ENCODE measurements at places on chromosomes 13 and 19.
A peak's percentile ranks its signal among the peaks of the same experiment; 100 is the strongest.

DNA sequence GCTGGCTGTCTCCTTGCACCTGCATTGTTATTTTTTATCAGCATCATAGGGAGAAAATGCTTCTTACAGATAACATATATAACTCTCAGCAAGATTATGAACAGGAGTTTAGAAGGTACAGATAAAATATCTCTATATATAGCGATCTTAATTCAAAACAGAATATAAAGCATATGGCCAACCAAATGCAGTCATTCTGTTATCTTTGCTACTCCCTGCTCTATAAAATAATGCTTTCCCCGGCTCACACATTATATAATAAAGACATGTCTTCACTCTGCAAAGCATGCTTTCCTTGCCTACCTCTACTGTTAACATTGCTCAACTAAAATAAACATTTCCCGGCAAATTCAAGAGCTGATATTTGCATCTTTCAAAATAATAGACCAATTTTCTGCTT lies 161.7 kb downstream of the FGF14 start:
- DNase-seq: no peak

DNA sequence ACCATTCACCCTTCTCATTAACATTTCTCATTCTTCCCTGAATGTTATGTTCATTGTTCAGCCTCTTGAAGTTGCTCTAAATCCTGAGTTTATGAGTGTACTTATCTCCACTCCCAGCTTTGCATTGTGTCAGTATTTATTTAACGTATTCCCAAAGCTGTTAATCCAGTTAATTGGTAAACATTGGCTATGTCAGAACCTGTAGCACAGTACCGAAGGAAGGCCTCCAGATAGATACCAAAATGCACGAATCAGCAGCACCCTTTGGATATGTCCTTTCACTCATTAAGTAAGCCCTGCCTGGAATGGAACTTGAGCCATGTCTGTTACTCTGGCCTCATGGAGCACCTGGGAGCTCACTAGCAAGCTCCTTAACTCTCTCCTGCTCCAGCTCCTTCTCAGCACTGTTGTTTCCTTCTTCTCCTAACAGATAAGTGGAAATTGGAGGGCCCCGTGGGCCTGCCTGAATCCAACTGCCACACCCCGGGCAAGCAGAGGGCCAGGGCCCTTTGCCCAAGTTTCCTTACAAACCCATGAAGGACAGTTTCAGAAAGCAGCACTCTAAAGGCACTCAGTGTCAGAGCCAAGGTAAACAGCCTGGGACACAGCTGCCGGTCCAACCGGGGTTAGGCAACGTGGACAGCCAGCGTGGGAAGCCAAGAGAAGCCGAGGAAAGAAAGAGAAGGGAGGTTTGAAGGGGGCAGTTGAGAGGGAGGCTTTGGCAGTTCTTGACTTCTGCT lies 155.0 kb upstream of the SERP2 start:
- DNase-seq: no peak

GRCh38 chr19:29596885-29597525 lies 9.1 kb upstream of the POP4 start:
- DNase-seq: no peak

DNA sequence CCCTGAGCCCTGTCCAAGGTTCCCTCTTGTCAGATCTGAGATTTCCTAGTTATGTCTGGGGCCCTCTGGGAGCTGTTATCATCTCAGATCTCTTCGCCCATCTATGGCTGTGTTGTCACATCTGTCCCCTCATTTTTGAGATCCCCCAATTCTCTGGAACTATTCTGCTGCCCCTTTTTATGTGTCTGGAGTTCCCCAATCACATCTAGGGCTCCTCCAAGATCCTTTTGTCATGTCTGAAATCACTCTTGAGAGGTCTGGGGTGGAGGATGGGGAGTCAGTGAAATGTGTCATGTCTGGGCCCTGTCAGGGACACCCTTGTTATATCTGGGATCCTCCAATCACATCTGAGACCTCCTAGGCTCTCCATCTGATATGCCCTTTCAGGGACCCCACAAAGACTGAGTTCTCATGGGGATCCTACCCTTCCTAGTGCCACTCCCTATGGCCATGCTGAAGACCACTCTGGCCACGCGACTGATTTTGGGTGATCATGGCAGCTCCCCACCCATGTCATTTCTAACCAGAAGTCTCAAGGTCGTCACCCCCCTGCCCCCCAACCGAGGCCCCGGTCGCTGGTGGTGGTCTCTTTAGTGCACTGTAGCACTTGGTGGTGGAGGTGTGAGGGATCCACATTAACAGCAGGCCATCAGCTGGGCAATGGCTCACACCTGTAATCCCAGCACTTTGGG lies 3.8 kb upstream of the MYBPC2 start:
- DNase-seq: no peak

DNA sequence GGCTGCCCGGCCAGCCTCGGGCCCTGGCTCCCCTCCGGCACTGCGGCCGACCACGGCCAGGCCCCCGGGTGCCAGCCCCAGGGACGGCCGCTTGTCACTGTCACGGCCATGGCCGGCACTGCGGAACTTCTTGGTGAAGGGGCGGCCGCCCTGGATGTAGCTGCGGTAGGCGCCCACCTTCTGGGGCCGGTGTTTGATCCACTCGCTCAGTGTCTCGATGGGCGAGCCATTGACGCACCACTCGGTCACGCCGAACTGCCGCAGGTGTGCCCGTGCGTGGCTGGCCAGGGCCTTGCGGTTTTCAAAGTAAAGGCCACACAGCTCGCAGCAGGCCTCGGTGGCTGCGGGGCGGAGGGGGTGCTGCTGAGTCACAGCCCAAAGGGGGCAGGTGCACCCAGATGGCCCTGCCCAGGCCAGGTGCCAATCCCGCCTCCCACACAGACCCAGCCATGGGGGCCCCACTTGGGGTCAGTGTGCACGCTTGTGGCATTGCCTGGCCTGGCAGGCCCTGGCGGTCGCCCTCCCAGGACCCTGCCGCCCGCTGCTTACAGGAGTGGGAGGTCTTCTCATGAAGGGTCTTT lies 6.0 kb upstream of the AKAP8L start:
- DNase-seq: no peak

- DNase-seq: no peak
These were observed 1.1 kb upstream of the LTBP4 start for GRCh38 chr19:40599902-40600569.

GRCh38 chr13:41310963-41311405 lies at the start of gene NAA16:
Gene NAA16, plus strand, starts transcription at chr13:41311267. Its CDS starts 262 bp downstream, at chr13:41311529.
- peak; percentile 99 for DNase-seq

DNA sequence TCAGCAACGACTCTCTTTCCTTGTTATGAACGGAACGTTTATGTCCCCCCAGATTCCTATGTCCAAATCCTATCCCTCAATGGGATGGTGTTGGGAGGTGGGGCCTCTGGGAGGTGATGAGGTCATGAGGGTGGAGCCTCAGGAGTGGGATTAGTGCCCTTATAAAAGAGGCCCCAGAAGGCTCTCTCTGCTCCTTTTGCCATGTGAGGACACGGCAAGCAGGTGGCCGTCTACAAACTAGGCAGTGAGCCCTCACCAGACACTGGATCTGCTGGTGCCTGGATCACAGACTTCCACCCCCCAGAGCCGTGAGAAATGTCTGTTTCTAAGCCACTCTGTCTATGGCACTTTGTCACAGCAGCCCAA lies 53.2 kb downstream of the EPS15L1 start:
- DNase-seq: no peak

DNA sequence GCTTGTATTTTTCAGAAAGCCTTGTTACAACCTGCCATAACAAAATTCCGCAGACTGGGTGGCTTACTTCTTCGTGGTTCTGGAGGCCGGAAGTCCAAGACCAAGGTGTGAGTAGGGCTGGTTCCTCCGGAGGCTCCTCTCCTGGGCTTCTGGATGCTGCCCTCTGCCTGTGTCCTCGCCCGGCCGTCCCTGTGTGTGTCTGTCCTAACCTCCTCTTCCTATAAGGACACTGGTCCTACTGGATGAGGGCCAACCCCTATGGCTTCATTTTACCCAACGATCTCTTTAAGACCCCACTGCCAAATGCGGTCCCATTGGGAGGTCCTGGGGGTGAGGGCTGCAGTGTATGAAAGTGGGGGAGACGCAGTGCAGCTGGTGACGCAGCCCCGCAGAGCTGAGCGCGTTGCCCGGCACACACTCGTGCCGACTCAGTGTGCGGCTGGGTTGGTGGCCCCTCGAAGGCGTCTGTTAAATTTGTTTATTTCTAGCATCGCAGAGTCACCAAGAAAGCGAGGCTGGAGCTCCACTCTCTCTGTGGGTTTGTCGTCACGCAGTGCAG lies 116.7 kb downstream of the SOX1 start:
- DNase-seq: no peak

- no peak for DNase-seq
These were observed 71.8 kb downstream of the PEPD start for GRCh38 chr19:33449799-33450198.

- no peak for DNase-seq
These were observed 19.7 kb downstream of the NEK5 start for GRCh38 chr13:52109116-52109670.

- DNase-seq: no peak
These were observed 3.0 kb downstream of the PROZ start for GRCh38 chr13:113161433-113161832.

- DNase-seq: no peak
These were observed 266.8 kb upstream of the TSHZ3 start for GRCh38 chr19:31616031-31616430.

GRCh38 chr19:29944390-29945012 lies 2.5 kb downstream of the URI1 start:
- DNase-seq: no peak

DNA sequence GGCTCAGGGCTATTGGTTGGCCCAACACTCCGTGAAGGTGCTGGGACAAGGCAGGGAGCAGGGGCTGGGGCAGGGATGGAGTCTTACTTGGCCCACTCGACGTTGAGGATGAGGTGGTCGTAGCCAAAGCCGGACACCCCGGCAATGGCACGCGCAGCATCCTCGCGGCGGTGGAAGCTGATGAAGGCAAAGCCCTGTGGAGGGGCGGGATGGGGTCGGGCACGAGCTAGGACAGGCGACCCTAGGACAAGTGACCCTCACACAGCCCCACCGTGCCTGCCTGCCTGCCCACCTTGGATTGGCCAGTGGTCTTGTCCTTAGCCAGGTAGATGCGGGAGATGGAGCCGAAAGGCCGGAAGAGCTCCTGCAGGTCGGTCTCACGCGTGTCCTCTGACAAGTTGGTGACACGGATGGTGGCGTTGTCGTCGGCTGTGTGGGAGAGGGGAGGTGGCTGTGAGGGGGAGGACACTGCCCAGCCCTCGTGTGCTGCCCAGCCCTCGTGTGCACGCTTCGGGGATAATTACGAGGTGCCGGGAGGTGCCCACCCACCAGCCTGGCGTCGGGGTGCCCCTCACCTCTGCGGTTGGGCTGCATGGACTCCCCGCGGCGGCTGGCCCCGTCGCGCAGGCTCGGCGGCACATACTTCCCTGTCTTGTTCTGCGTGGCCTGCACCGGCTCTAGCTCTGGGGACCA lies 4.0 kb downstream of the P2RY11 start:
- peak; percentile 62 for DNase-seq

DNA sequence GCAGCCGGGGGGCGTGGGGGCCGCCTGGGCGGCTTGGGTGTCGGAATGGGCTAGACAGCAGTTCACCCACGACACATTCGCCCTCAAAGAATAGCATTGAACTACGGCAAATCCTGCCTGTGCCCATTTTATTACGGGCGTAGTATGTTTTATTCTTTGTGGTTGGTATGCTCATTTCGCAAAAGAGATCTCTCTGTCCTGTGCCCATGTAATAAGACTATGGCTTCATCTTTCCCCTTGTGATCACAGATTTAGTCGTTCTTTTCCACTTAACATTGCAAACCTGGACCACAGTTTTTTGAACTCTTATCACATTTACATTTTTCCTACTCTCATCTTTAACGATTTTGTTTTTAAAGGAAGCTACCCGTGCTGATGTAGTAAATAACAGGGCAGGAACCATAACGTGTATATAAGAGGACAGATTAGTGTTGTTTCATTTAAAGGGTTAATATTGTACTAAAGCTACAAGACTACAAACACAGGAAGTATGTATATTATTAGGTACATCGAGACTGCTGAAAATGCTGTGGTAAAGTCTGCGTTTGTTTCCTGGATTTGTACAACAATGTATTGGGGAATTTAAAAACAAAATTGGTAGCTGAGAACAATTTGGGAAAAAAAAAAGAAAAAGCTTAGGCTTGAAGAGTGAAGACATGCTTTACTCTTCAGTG lies 3.2 kb upstream of the MYCBP2 start:
- no peak for DNase-seq

GRCh38 chr19:2438178-2438577 lies 10.8 kb upstream of the TIMM13 start:
- no peak for DNase-seq

Measured in activated T-cell treated with anti-CD3 and anti-CD28 coated beads, Interleukin-2, amount 50 U/mL, for 24 hours (primary cell).